AG09319 (cell line): ENCODE measurements at places on chromosomes 2 and 18.

- no peak for DNase-seq
These were observed 3.8 kb downstream of the CTIF start for GRCh38 chr18:48542513-48543181.

- no peak for DNase-seq
These were observed 79.5 kb downstream of the INPP4A start for GRCh38 chr2:98524168-98524567.

DNA sequence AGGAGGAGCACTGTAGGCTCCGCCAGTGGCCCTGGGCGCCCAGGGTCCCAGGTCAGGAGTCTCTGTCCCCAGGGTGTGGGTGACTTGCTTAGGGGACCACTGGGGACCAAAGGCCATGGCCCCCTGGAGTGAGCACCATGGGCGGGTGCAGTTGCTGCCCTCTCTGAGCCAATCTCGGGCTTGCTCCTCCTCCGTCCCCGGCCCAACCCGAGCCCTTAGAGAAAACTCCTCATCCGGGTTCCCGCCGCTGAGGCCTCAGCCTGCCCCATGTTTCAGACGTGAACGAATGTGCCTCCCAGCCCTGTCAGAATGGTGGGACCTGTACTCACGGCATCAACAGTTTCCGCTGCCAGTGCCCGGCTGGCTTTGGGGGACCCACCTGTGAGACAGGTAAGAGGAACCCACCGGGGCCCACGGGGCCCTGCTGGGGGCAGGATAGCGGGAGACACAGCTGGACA is 38.6 kb downstream of the SNED1 start:
- no peak for DNase-seq

- no peak for DNase-seq
These were observed 278.0 kb upstream of the MGAT5 start for GRCh38 chr2:133975676-133976428.

DNA sequence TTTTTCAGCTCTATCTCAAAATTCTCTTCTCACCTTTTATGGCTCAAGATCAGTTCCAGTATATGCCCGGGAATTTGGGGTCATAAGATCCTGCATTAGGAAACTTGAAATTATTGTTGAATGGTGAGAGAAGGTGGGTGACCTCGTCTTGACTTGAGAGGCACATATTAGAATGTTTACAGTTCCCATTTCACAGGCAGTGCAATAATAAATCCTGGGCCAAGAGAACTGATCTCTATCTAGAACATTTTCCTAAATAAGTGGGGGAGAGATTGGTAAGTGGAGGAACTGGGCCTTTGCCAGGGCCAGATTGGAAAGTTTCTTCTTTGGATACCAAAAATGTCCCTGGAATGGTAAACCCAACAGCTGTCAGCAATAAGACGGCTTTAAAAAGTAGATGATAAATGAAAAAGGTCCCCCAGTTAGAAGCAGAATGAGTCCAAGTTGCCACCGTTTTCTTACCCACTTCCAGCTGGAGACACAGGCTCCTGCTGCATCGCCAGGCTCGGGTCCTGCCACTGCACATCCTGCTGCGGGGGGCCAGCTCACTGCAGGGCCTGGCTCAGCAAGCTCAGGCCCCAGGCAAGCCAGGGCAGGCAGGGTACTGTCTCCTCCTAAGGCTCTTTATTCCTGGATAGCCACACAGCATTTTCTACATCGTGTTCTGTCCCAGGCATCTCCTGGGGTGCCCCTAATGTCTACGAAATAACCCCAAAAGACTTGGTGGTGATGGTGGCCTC is 126.4 kb upstream of the EPAS1 start:
- DNase-seq = no peak

GRCh38 chr2:102010902-102011301 is 19.1 kb downstream of the IL1R2 start:
- no peak for DNase-seq

- DNase-seq = no peak
These were observed 106.4 kb downstream of the NDUFA10 start for GRCh38 chr2:239918749-239919148.

GRCh38 chr2:46954951-46955571 is 39.5 kb upstream of the MCFD2 start:
- DNase-seq = peak; percentile 64

DNA sequence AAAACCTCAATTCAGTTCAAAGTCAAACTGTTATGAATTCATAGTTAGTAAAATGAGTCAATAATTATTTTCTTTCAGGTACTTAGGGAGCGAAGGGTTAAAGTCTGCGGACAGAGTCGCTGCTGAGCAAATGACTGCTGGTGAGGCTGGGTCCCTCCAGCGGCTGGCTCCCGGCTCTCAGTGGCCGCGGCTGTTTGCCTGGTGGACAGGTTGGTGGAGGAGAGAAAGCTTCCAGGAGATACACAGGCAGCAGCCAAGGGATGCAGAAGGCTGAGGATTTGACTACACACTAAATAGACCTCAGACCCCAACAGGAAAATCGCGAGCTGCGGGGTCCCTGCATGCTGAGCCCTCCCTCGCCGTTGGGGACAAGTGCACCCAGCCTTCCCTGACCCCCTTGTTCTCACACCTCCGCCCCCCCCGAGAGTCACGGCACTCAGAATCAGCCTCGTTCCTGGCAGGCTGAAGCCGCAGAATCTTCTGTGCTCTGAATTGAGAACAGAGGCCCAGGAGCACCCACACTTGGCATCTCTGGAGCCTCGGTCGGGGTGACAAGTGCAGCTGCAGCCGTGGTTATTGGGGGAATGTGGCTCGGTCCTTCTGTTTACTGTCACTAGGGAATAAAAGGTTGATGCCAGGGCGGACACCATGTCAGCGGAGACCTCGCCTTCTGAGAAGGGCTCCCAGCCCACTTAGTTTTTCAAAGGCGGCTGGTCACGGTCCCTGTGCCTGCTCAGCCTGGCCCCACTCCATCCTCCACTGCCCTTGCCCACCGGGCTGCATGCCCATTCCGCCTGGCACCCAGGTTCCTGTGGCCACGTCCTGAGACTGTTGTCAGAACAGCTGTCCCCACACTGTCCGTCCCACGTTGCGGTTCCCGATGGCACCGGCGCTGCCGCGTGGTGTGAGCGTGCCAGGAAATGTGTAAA is 74.0 kb downstream of the SLC66A2 start:
- DNase-seq = no peak

DNA sequence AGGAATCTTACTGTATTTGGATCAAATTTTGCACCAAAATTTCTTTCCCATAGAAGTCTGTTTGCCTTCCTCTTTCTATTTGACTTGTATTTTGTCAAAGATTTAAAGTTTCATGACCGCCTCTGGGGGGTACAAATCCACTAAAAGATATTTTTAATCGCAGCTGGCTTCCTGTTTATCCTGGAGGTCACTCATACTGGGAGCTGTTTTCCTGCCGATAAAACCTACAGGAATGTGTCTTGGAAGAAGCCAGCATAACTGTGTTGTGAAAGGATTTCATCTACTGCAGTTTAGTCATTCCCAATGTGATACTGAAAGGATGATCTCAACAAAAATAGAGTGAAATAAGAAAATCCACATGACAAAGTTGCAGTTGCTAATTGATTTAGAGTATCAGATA is 184.0 kb downstream of the RIT2 start:
- DNase-seq = no peak

- no peak for DNase-seq
These were observed 234.7 kb downstream of the ATAD2B start for GRCh38 chr2:23692263-23692662.
